ENCODE measurements at places on chromosomes 13 and 19. TPM values are rescaled to one million over a fixed set of nuclear protein-coding genes. Genes with fewer than 3 reads are reported as not detected.

- peak overlapping the region; percentile 93 for H3K27ac ChIP-seq
- peaks cover 9% of the 10 kb centered on the region for H3K27me3 ChIP-seq
- peaks cover 42% of the 10 kb centered on the region for H3K36me3 ChIP-seq
- peak; percentile 60 for DNase-seq
Observed at GRCh38 chr19:35155441-35155840, 906 bp downstream of the FXYD5 start.

DNA sequence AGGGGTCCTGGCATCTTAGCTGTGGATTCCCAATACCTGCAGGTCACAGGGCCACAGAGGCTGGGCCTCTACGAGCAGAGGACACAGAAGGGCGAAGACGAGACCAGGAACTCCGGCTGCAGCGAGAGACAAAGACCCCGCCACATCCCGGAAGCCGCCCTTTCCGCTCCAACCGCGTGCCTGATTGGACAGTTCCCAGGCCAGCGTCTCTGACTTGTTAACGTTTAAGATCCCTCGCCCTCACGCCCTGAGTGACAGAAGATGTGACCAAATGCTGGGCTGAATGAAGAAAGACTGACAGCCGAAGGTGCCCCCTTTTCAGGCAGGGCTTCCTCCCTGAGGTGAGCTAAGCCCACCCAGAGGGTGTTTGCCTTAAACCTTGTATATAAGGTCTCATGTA is at the start of gene ZNF98:
Gene ZNF98, minus strand, starts transcription at position 136 of the 400 bp plus-strand sequence. Its CDS starts 122 bp downstream, at position 14.
- no peak for DNase-seq
- no peaks in the 10 kb centered on the region for H3K36me3 ChIP-seq
- H3K27me3 ChIP-seq, result no peaks in the 10 kb centered on the region
- H3K27ac ChIP-seq, result no peak within 1 kb of the TSS
- H3K4me1 ChIP-seq, result no peaks in the 10 kb centered on the region
- no peak within 1 kb of the TSS for H3K4me3 ChIP-seq

DNA sequence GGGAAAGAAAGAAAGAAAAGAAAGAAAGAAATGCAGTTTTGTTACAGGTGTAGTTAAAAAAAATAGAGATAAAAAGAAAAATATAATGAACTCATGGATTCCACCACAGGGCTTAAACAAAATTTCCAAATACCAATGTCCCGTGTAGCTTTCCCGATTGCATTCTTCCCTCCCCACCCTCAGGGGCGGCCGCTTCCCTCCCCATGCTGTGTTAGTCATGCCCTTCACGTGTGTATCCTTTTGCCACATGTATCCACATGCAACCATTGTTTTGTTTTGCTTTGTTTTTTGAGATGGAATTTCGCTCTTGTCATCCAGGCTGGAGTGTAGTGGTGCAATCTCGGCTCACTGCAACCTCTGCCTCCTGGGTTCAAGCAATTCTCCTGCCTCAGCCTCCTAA is 3.6 kb upstream of the KMT5C start:
- no peak overlapping the region for H3K4me3 ChIP-seq
- no peak for DNase-seq
- peaks cover 17% of the 10 kb centered on the region for H3K27me3 ChIP-seq
- H3K27ac ChIP-seq, result no peak overlapping the region
- H3K4me1 ChIP-seq, result peaks cover 11% of the 10 kb centered on the region

DNA sequence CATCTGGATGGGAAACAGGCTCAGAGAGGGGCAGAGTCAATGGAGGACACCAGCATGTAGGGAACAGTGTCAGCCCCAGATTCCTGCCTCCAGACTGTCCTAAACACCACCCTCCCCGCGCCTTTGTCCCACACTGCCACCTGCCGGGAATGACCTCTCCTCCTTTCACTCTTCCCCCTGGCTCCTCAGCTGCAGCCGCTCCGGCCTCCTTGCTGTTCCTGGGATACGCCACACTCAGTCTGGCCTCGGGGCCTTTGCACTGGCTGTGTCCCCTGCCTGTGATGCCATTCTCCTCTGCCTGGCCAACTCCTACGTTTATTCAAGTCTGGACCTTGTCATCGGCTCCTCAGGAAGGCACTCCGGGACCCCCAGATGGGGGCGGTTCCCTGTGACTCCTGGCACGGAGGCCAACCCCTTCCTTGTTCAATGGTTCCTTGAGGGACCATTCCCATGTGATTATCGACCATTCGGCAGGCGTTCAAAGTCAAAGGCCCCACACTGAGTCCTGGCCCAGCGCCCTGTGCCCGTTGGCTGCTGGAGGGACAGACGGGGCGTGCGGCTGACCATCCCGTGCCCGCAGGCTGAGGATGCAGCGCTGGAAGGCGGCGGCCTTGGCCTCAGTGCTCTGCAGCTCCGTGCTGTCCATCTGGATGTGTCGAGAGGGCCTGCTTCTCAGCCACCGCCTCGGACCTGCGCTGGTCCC is 15.8 kb downstream of the FUT6 start:
- H3K4me1 ChIP-seq, result peaks cover 5% of the 10 kb centered on the region
- DNase-seq, result no peak
- H3K36me3 ChIP-seq, result peaks cover 2% of the 10 kb centered on the region
- no peak overlapping the region for H3K4me3 ChIP-seq
- no peak overlapping the region for H3K27ac ChIP-seq

GRCh38 chr13:21427741-21428140 is 31.4 kb downstream of the ZDHHC20 start:
- H3K27me3 ChIP-seq, result no peaks in the 10 kb centered on the region
- H3K27ac ChIP-seq, result no peak overlapping the region
- no peak for DNase-seq
- H3K36me3 ChIP-seq, result peaks cover 37% of the 10 kb centered on the region

DNA sequence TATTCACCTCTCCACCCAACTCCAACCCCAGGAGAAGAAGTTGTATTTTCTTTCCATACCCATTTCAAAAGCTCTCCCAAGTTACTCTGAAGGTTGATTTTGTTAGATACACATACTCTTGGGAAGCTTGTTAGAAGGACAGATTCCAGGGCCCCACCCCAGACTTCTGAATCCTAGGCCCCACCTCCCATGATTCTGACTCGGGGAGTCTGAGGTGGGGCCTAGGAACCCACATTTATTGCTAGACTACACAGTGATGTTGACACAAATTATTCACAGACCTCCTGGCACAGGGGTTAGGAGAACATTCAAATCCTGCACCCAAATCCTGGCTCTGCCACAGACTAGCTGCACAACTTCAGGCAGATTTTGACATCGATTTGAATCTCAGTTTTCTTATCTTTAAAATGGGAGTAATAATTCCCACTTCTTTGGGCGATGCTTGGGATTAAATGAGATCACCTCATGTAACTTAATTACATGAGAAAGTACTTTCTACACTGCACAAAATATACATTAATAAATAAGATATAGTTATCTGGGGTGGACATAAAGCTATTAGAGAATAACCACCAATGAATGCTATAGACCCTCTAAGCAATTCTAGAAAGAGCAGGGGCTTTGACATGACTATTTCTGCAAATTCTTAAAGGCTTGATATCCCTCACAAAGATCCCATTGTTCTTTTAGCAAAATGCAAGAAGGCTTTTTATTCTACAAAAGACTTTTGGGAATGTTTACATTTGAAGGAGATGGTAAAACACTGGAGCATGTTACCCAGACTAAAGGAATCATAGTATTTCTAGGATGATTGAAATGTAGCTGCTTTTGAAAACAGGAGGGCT is 18.0 kb downstream of the MBNL2 start:
- H3K4me1 ChIP-seq, result peaks cover 20% of the 10 kb centered on the region
- no peak for DNase-seq
- H3K4me3 ChIP-seq, result no peak overlapping the region
- no peak overlapping the region for H3K27ac ChIP-seq
- peaks cover 3% of the 10 kb centered on the region for H3K36me3 ChIP-seq
- no peaks in the 10 kb centered on the region for H3K27me3 ChIP-seq

DNA sequence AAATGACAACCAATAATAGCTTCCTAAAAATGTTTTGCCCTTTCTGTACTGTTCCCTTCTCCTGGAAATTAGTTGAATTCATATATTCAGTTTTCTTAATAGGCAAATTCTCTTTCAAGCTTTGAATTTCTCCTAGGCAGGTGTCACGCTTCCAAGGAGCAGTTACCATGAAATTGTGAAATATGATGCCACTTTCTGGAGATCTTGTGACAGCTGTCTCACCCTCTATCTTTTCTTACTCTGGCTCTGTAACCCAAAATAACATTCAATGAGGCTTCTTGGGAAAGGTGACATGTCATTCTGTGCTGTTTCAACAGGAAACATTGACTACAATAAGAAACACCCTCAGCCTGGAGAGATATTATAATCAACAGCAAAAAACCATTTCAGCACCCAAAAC is 80.3 kb upstream of the MRI1 start:
- H3K4me3 ChIP-seq, result no peak overlapping the region
- no peak overlapping the region for H3K27ac ChIP-seq
- H3K27me3 ChIP-seq, result no peaks in the 10 kb centered on the region
- H3K36me3 ChIP-seq, result no peaks in the 10 kb centered on the region
- no peaks in the 10 kb centered on the region for H3K4me1 ChIP-seq
- DNase-seq, result no peak

DNA sequence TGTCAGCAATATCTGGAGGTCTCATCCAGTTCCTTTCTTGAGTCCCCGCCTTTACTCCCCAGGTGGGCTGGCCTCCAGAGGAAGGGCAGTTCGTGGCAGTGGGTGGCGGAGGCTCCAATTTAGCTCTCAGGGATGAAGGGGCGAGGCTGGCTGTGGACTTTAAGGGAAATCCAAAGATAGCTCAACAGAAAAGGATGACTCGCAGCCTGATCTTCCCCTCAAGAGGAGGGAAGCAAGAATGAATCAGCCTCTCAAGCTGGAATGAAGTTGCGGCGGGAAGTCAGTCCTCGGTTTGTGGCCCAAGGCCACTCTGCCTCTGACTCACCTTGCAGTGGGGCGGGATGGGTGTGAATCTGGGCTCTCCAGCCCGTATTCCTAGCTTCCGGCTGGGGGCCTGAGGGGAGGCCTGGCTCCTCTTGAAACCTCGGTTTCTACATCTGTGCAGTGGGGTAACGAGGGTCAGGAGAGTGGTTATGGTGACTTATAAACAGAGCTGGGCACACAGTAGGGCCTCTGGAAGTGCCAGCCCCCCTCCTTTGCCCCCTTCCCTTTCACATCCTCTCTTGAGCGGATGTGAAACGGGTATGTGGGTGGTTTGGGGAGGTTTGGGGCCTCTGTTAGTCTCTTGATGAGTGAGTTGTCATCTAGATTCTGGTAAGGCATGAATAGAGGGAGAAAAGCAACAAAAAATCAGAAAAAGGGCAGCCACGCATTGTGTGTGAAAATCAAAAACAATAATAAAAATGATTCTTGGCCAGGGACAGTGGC is 10.5 kb upstream of the SMG9 start:
- H3K27me3 ChIP-seq, result no peaks in the 10 kb centered on the region
- peak overlapping the region; percentile 89 for H3K27ac ChIP-seq
- peak overlapping the region; percentile 58 for H3K4me3 ChIP-seq
- peak; percentile 75 for DNase-seq

DNA sequence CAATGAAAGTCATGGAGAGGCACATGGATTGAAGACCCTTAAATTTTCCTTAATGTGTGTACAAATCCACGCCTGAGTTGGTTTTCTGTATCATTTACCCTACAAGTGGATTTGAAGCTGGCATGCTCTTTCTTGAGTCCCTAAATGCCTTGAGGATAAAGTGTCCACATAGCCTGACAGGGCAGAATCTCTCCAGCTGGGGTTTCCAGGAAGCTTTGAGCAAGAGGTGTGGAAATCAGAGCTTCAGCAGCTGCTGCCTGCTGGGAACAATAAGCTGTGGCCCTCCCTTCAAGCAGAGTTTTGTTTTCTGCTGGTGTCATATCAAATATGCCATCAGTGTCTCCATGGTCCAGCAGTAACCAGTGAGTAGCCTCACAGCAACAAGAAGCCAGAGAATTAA is 120.3 kb upstream of the SERTM1 start:
- H3K36me3 ChIP-seq, result no peaks in the 10 kb centered on the region
- no peak overlapping the region for H3K4me3 ChIP-seq
- no peaks in the 10 kb centered on the region for H3K27me3 ChIP-seq
- no peaks in the 10 kb centered on the region for H3K4me1 ChIP-seq

GRCh38 chr13:98536729-98537128 is 40.2 kb downstream of the STK24 start:
- H3K27me3 ChIP-seq, result no peaks in the 10 kb centered on the region
- no peak for DNase-seq
- H3K4me3 ChIP-seq, result no peak overlapping the region
- H3K4me1 ChIP-seq, result peaks cover 57% of the 10 kb centered on the region

GRCh38 chr19:53868091-53868891 is 608 bp downstream of the MYADM start:
- DNase-seq, result peak; percentile 69
- peaks cover 34% of the 10 kb centered on the region for H3K4me1 ChIP-seq
- no peaks in the 10 kb centered on the region for H3K27me3 ChIP-seq
- peak overlapping the region; percentile 98 for H3K4me3 ChIP-seq

- no peaks in the 10 kb centered on the region for H3K4me1 ChIP-seq
- H3K36me3 ChIP-seq, result no peaks in the 10 kb centered on the region
- H3K4me3 ChIP-seq, result no peak overlapping the region
- no peak overlapping the region for H3K27ac ChIP-seq
- H3K27me3 ChIP-seq, result peaks cover 5% of the 10 kb centered on the region
Observed at GRCh38 chr13:43676320-43676719, 110.5 kb downstream of the ENOX1 start.

- H3K4me1 ChIP-seq, result no peaks in the 10 kb centered on the region
- no peaks in the 10 kb centered on the region for H3K27me3 ChIP-seq
- no peak overlapping the region for H3K4me3 ChIP-seq
- DNase-seq, result no peak
Observed at GRCh38 chr19:43847246-43847645, 20.1 kb downstream of the ZNF283 start.

- no peaks in the 10 kb centered on the region for H3K4me1 ChIP-seq
- no peaks in the 10 kb centered on the region for H3K27me3 ChIP-seq
- peaks cover 7% of the 10 kb centered on the region for H3K36me3 ChIP-seq
- no peak overlapping the region for H3K4me3 ChIP-seq
Observed at GRCh38 chr19:2190848-2191455, 27.2 kb downstream of the DOT1L start.

The ZNF493 gene
- 39.4 TPM for total RNA-seq

The ZNF20 gene
- total RNA-seq, result 5.9 TPM

The STOML3 gene
- not detected for total RNA-seq

The ZNF665 gene
- total RNA-seq, result 11.3 TPM

The LILRB4 gene
- total RNA-seq, result 2.5 TPM

The URAD gene
- total RNA-seq, result not detected

Measured in activated naive CD8-positive, alpha-beta T cell treated with anti-CD3 and anti-CD28 coated beads, Interleukin-2, amount 10 ng/mL, durations not matched to agents 7 days and 5 days (primary cell).